ENCODE measurements at places on chromosomes 4 and X.
A peak's percentile ranks its signal among the peaks of the same experiment; 100 is the strongest.

GRCh38 chr4:42519803-42520417 lies 122.6 kb downstream of the SHISA3 start:
- peak; percentile 13 for DNase-seq

DNA sequence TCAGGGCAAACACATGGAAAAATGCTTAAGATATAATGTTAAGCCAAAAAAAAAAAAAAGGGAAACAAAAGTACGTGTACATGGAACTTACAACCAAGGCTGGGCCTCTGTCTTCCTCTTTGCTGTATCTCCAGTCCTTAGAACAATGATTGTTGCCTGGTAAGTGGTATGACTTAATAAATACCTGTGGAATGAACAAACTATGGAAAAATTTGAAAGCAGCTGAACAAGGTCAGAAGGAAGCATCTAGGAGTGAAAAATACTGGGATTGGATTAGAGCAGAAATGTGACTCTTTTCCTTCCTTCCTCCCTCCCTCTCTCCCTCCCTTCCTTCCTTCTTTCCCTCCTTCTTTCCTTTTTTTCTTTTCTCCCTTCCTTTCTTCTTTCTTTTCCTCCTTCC lies 54.2 kb upstream of the SMIM10 start:
- no peak for DNase-seq

GRCh38 chrX:108397627-108398391 lies 40.4 kb downstream of the COL4A6 start:
- DNase-seq, result no peak

DNA sequence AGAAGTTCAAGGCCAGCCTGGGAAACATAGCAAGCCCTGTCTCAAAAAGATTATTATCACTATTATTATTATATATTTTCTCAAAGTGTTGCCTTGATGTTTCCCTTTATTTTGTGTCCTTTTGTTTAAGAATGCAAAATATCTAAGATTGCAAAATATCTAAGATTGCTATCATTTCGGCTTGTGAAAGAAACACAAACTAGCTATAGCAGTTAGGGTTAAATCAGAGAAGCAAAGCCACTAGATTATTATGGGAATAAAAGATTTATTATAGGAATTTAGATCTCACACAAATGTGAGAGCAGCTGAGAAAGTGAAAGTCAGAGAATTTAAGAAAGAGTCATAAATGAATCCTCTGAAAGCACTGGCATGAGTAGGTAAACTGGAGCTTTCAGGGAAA lies 18.0 kb upstream of the TMEM184C start:
- DNase-seq, result no peak

- no peak for DNase-seq
These were observed 264.0 kb upstream of the SLIT2 start for GRCh38 chr4:19987746-19988145.

- no peak for DNase-seq
These were observed 668.1 kb downstream of the RAPGEF2 start for GRCh38 chr4:159770969-159771368.

All from stimulated activated naive CD8-positive, alpha-beta T cell treated with anti-CD3 and anti-CD28 coated beads, Interleukin-15, amount 100 ng/mL, for 72 hours (primary cell).